CD4-positive, alpha-beta T cell treated with Interleukin-17A for 1 hour (primary cell): ENCODE measurements at places on chromosomes 6 and 20.

GRCh38 chr20:17762243-17762872, 62.6 kb downstream of the BANF2 start:
- no peak for DNase-seq

- DNase-seq: peak; percentile 51
These were observed 23.7 kb downstream of the PEX7 start for GRCh38 chr6:136846046-136846445.

GRCh38 chr20:57783196-57783595, 73.4 kb upstream of the PMEPA1 start:
- DNase-seq: no peak

DNA sequence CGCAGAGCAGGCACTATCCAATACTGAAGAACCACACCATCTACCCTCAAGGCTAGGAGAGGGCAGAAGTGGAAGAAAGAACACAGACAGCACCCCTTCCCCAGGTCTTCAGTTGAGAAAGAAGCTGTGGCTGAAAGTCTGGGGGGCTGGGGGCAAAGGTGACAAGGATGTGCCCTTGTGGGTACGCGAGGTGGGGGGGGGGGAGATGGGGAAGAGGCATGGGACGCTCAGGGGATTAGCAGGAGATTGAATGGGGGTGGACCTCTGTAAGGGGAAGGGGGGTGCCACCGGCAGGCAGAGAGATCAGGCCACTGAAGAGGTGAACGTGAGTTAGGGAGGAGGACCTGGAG, 1.1 kb downstream of the B4GALT5 start:
- DNase-seq: no peak

DNA sequence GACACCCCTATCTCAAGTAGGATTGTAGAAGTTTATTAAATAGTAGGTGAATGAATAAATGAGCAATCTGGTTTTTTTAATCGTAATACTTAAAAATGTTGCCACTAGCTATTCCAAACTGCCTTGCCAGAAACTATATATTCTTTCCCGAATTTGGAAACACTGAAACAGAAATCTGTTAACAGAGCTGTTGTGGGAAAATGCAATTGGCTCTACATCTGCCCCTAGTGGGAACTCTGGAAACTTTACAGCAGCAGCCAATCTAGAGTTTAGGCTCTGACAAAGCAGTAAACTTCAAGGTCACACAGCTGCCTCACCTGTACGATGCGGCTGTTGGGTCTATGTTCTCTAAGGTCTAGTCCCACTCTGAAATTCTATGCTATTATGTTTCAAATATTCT, 41.7 kb downstream of the SYNE1 start:
- DNase-seq: peak; percentile 2
